ENCODE measurements at places on chromosomes 2 and 18. TPM values are rescaled to one million over a fixed set of nuclear protein-coding genes. Genes with fewer than 3 reads are reported as not detected.

DNA sequence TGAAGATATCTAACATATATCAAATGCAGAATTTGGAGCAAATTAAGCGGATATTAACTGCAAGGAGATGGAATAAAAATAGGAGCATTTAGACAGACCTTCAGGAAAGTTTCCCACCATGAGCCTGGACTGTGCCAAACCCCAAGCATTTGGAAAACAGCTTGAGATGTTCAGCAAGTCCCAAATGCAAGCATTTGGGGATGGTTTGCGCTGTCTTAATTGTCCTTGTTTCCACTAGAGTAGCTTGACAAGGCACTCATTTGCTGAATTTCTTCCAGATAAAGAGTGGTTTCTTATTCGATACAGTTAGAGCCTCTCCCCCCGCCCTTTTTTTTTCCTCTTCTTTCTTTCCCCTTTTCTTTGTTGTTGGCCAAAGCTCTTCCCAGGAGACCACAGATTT is 77.1 kb upstream of the CDC42EP3 start:
- H3K4me3 ChIP-seq, result no peak overlapping the region
- DNase-seq, result no peak
- H3K27ac ChIP-seq, result no peak overlapping the region
- no peaks in the 10 kb centered on the region for H3K27me3 ChIP-seq

DNA sequence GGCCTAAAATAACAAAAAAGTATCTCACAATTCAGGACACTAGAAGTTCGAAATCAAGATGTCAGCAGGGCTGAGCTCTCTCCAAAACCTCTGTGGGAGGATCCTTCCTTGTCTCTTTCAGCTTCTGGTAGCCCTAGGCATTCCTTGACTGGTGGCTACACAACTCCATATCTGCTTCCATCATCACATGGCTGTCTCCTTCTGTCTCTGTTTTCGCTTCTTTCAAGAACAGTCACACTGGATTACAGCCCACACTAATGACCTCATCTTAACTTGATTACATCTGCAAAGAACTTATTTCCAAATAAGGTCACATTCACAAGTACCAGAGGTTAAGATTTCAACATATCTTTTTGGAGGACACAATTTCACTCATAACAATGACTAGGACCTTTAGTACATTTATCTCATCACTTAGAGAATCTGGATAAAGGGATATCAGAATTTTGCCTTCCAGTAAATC is 275.2 kb downstream of the IRS1 start:
- peaks cover 11% of the 10 kb centered on the region for H3K36me3 ChIP-seq
- no peak for DNase-seq
- no peaks in the 10 kb centered on the region for H3K4me1 ChIP-seq
- H3K27me3 ChIP-seq, result peaks cover 2% of the 10 kb centered on the region
- H3K27ac ChIP-seq, result no peak overlapping the region
- H3K4me3 ChIP-seq, result no peak overlapping the region

TPO gene
- not detected for total RNA-seq

RNF125 gene
- total RNA-seq, result 49.7 TPM
